Stimulated activated CD4-positive, alpha-beta T cell treated with anti-CD3 and anti-CD28 coated beads, Interleukin-12 subunit alpha, Interleukin-12 subunit beta, amount 100 ng/mL, for 48 hours (primary cell): ENCODE measurements at places on chromosomes 7 and 10.

DNA sequence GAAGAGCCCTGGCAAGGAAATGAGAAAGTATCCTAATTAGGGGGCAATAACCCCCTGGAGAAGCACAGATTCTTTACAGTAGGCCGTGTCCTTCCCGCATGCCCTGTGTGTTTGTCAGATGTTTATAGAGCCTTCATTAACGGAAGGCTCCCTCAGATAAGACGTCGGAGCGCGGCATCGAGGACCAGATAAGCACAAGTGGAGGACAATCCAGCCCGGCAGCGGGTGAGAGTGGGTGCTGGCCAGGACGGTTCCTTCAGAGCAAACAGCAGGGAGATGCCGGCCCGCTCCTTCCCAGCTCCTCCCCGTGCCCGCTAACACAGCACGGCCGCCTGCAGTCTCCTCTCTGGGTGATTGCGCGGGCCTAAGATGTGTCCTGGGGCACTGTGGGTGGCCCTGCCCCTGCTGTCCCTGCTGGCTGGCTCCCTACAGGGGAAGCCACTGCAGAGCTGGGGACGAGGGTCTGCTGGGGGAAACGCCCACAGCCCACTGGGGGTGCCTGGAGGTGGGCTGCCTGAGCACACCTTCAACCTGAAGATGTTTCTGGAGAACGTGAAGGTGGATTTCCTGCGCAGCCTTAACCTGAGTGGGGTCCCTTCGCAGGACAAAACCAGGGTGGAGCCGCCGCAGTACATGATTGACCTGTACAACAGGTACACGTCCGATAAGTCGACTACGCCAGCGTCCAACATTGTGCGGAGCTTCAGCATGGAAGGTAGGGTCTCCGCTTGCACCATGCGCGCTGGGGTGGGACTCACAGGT, at the start of gene GDF2:
TSS of gene GDF2 (plus strand) at position 155 of the 762 bp plus-strand sequence. CDS start at position 370, 215 bp downstream.
- no peak for DNase-seq

GRCh38 chr10:60953420-60953819, 9.4 kb upstream of the RHOBTB1 start:
- DNase-seq = no peak

DNA sequence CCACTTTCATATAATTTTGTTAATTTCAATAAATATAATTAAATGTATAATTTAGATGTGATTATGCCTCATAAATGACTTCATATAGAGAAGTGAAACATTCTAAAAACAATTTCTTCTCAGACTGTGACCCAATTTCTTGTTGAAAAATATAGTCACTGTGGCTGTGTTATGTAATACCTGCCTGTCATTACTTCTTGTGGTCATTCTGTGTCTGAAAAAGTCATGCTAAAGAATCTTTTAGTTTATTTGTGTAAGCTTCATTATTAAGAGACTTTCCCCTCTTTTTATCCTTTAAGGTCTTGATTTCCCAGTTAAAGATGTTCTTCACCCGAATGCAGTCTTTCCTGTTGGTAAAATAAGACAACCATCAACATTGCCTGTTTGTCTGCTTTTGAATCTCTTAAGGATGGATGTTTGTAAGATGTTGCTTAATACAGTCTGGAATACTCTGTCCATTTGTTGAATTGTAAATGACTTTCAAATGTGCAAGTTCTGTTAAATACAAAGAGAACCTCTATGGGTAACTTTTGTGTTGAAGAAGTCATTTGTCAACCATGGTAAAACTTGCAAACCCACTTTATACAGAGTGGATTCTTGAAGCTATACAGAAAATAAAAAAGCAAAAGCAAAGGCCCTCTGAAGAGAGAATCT, 16.0 kb downstream of the KAT6B start:
- no peak for DNase-seq

- DNase-seq = no peak
Measured at GRCh38 chr10:11141571-11142091, 124.0 kb downstream of the CELF2 start.

DNA sequence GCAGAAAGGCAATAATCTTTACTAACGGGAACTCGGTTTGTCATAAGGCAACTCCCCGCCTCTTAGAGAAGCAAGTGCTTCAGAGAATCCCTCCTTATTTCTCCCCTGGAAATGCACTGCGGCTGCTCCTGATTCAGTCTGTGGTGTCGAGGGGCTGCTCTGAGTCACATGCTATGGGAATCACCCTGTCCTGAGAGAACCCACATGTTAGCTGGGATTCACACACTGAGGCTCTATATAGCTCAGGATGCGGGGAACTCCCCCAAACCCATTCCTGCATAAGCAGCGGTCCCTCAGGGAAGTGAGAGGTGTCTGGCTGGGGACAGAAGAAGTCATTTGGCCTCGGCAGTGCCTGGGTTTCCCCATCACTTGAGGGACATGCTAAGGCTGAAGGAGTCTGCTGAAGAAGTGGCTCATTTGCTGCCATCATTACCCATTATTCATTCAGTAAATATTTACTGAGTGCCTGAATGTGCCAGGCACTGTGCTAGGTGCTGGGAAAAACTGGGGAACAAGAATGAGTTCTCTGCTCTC, 87.5 kb downstream of the ATXN7L1 start:
- no peak for DNase-seq

- no peak for DNase-seq
Measured at GRCh38 chr7:102234801-102235550, 51.7 kb upstream of the SH2B2 start.

GRCh38 chr10:85645926-85646711, 720.5 kb downstream of the GRID1 start:
- DNase-seq = no peak

DNA sequence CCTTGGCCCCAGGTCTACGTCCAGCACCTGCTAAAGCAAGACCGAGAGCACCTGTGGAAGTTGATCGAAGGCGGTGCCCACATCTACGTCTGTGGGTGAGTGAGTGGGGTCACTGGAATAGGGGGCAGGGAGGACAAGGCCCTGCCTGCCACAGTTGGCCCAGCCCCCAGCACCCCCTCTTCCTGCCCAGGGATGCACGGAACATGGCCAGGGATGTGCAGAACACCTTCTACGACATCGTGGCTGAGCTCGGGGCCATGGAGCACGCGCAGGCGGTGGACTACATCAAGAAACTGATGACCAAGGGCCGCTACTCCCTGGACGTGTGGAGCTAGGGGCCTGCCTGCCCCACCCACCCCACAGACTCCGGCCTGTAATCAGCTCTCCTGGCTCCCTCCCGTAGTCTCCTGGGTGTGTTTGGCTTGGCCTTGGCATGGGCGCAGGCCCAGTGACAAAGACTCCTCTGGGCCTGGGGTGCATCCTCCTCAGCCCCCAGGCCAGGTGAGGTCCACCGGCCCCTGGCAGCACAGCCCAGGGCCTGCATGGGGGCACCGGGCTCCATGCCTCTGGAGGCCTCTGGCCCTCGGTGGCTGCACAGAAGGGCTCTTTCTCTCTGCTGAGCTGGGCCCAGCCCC, 8.1 kb downstream of the TMEM120A start:
- DNase-seq = no peak

DNA sequence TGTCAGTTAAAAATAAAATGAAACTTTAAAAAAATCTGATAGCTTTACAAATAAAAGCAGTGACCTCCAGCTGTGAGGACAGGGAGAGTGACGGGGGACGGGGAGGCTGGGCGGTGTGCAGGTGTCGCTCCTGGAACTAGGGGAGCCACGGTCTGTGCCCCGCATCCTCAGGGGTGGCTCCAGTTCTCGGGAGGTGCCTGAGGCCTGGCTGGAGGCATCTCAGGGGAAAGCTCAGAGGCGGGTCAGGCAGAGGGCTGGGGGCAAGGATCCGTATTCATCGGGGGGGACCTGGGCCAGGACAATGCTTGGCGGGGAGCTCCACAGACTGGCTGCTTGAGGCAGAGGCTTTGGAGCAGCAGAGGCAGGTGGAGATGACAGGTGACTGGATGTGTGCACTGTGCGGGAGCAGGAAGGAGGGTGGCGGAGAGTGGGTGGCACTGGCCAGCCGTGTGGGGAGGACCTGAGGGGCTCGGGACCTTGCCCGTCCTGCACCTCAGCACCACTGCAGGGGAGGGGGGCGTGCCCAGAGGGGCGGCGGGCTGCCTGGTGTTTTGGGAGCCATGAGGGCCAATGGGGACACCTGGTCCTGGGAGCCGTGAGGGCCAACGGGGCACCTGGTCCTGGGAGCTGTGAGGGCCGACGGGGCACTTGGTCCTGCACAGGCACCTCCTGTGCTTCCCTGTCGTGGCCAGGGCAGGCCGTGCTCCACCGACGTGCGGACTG, 13.2 kb downstream of the PWWP2B start:
- no peak for DNase-seq

DNA sequence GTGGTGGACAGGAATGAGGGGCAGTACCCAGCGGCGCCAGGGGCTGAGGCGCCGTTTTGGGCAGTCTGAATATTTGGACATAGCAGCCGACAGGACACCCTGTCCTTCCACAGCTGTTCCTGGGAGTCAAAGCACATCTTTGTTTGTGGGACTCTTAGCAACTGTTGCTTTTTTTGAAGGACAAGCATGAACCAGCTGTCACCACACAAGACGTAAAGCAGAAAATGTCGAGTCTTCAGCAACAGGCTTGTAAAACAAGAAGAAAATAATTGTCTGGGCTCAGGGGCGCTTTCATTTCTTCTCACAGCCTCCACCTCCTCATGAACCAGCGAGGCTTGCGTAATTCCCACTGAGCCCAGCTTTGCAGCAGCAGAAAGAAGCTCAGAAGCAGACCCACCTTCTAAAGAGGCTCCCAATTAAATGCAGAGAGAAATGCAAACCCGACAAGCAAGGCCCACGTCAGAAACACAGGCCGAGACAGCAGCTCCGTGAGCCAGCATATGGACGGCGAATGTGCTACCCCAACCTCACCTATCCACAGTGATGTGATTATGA, 68.9 kb upstream of the DNAAF5 start:
- DNase-seq = no peak

- DNase-seq = no peak
Measured at GRCh38 chr10:79260811-79261740, 86.2 kb upstream of the PPIF start.

DNA sequence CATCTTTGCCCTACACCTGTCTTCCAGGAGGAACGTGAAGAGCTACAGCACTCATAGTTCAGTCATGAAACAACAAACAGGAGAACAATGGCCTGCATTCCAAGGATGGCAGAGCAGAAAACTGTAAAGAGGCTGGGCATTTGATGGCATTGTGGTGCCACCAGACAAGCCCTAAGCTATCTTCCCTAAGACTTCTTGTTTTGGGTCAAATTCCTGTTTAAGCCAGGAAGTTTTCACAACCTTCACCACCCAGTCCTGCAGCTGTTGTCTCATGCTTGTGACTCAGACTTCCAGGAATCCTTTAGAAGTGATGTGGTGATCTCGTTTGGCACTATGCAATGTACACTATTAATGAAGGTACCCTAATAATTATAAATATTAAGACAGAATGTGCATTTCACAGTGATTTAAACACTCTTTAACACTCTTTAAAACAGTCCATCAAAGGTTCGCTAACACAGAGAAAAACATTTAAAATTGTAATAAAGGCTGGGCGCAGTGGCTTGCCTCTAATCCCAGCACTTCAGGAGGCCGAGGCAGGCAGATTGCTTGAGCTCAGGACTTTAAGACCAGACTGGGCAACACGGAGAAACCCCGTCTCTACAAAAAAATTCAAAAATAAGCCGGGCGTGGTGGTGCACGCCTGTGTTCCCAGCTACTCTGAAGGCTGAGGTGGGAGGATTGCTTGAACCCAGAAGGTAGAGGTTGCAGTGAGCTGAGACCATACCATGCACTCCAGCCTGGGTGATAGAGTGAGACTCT, 2.7 kb upstream of the HERPUD2 start:
- no peak for DNase-seq

DNA sequence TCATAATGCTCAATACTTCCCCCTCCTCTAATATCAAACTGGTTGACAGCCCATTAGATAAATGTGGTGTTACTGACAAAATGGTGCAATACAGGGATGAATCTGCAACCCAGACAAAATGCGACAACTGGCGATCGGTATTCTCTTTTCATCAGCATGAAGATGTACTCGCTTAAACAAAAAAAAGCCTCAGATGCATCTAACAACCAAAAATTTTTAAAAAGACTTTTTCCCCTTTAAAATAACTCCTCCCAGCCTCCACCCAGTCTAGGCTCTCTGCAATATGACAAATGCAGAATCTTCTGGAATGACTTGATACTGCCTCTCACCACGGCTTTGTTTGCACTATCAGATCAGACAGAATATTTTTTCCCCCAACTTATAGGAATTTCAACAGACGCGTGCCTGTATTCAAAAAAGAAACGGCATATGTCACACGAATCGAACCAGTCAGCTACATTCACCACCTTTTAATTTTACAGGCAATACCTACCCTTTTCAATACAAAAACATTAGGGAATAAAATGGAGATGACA, 1.2 kb downstream of the YWHAG start:
- no peak for DNase-seq

DNA sequence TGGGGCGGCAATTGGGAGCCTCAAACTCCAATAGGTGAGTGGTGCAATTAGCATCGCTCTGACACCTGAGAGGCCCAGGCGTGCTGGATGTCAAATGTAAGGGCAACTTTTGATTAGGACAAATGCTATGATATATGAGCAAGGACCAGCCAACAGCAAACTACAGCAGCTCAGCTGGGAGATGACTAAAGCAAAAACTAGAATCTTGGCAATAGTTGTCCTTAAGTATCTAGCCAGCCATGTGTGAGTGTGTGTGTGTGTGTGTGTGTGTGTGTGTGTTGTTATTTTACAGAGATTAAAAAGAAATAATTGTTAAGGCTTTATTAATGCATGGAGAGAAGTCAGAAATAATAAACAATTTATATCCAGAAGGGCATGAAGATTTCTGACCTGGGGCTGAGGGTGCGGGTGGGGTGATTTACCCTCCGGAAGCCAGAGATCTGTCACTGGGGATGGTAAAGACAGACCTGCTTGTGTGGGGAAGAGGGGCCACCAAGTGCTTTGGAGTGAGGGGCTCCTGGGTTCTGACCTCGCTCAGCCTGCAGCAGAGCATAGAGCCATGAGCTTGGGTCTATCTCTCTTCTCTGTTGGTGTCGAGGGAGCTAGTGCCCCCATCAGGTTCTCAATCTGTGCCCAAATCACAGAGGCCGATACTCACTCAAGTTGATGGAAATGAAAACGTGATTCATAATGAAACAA, 77.3 kb downstream of the EMX2 start:
- DNase-seq = no peak

DNA sequence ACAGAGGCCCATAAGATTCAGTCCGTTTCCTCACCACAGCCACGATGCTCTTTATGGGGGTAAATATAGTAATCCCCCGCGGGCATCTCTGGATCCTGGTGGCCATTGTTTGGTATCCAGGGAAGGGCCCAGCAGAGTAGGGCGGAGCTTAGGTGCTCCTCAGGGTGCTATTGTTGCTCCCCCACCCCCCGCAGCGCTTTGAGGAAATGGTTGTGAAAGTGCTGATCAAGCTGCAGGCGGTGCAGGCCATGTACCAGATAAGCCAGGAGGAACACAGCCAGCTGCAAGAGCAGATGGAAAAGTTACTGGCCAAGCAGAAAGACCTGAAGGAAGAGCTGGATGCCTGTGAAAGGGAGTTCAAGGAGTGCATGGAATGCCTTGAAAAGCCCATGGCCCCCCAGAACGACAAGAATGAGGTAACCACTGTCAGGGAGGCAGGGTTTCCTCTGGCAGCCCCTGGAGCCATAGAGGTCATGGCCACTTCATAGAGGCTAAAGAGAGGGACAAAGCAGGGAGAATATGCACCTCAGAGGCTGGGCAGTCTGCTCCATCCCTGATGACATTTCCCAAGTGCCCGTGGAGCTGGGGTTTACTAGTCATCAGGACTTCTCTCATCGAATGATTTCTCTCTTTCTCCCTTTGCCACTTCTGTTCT, 17.6 kb upstream of the FLNC start:
- DNase-seq = no peak

- no peak for DNase-seq
Measured at GRCh38 chr10:85266808-85267207, 938.4 kb downstream of the CCSER2 start.

- DNase-seq = no peak
Measured at GRCh38 chr10:71575934-71576801, 143.4 kb downstream of the C10orf105 start.

GRCh38 chr10:101236376-101237080, 7.3 kb upstream of the LBX1 start:
- no peak for DNase-seq
